Tibial artery (tissue), 4 donors: ENCODE measurements at places on chromosomes 1 and 21.
A peak's percentile ranks its signal among the peaks of the same experiment; 100 is the strongest.

DNA sequence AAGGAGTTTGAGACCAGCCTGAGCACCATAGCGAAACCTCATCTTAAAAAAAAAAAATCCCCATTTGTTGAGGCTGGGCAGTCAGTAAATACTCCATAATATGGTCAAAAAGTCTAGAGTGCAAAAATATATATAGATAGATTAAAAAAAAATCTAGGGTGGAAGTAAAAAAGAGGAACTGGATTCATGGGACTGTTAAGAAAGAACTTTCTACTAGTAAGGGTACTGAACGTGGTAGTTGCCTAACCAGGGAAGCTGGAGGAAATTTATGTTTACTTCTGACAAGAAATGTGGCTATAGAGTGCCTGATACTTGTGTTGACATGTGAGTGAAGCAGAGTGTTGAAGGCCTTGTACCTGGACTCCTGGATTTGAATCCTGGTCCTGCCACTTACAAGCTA, 265.9 kb upstream of the FAM78B start:
- no peak for DNase-seq
- no peak overlapping the region for H3K27ac ChIP-seq
- H3K4me1 ChIP-seq = no peaks in the 10 kb centered on the region
- no peak overlapping the region for H3K4me3 ChIP-seq
- H3K27me3 ChIP-seq = no peaks in the 10 kb centered on the region
- no peaks in the 10 kb centered on the region for H3K36me3 ChIP-seq

GRCh38 chr1:11373895-11374747, 101.1 kb downstream of the UBIAD1 start:
- H3K27me3 ChIP-seq = peaks cover 39% of the 10 kb centered on the region
- H3K36me3 ChIP-seq = no peaks in the 10 kb centered on the region
- no peak overlapping the region for H3K4me3 ChIP-seq
- no peak overlapping the region for H3K27ac ChIP-seq
- no peak for DNase-seq
- H3K4me1 ChIP-seq = no peaks in the 10 kb centered on the region

DNA sequence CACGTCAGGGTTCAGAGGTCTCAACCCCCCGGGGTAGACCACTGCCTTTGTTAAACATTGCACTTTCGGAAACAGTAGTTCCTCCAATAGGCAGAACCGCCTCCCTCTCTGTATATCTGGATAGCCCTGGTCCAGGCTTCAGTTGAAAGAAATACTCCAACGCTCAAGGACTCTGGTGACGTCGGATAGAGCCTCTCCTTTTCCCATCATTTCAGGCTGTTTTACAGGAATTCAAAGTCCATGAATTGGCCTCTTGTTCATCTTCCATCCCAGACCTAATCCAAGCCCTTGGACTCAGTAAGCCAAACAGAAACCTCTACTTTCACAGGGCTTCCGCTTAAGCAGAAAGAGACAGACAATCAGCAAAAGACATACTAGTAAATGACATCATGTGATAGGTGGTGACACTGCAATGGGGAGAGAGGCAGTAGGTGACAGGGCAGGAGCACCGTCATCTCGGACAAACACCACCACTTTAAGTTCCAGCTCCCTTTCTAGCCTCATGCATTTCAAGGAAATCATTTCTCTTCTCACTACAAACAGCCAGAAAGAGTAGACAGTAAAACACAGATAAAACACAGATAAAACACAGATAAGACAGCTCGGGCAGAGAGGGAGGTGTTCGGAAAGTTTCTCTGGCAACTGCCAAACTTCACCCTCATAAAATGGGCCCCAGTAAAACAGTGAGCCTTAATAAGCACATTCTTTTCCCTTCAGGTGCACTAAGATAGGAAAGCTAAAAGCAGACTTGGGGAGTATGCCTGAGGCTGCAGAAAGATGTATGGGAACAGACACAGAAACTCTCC, 2.3 kb upstream of the PLA2G2A start:
- no peaks in the 10 kb centered on the region for H3K36me3 ChIP-seq
- no peak overlapping the region for H3K4me3 ChIP-seq
- no peak overlapping the region for H3K27ac ChIP-seq
- H3K27me3 ChIP-seq = peaks cover 13% of the 10 kb centered on the region
- DNase-seq = no peak

- H3K4me1 ChIP-seq = peaks cover 12% of the 10 kb centered on the region
- no peak overlapping the region for H3K27ac ChIP-seq
- H3K27me3 ChIP-seq = no peaks in the 10 kb centered on the region
- H3K36me3 ChIP-seq = peaks cover 22% of the 10 kb centered on the region
- H3K4me3 ChIP-seq = no peak overlapping the region
Measured at GRCh38 chr21:38388203-38388602, 110.1 kb downstream of the ERG start.

GRCh38 chr21:43865540-43866259, 677 bp downstream of the AGPAT3 start:
- peak overlapping the region; percentile 83 for H3K27ac ChIP-seq
- peak overlapping the region; percentile 76 for H3K4me3 ChIP-seq
- no peaks in the 10 kb centered on the region for H3K36me3 ChIP-seq
- DNase-seq = no peak
- H3K27me3 ChIP-seq = no peaks in the 10 kb centered on the region

GRCh38 chr1:25608488-25609178, 8.0 kb upstream of the MAN1C1 start:
- H3K4me3 ChIP-seq = no peak overlapping the region
- no peaks in the 10 kb centered on the region for H3K4me1 ChIP-seq
- H3K27ac ChIP-seq = no peak overlapping the region
- peak; percentile 90 for DNase-seq

GRCh38 chr1:36871146-36871971, 163.0 kb downstream of the GRIK3 start:
- no peaks in the 10 kb centered on the region for H3K4me1 ChIP-seq
- no peak overlapping the region for H3K27ac ChIP-seq
- H3K4me3 ChIP-seq = no peak overlapping the region
- H3K27me3 ChIP-seq = no peaks in the 10 kb centered on the region
- no peaks in the 10 kb centered on the region for H3K36me3 ChIP-seq

DNA sequence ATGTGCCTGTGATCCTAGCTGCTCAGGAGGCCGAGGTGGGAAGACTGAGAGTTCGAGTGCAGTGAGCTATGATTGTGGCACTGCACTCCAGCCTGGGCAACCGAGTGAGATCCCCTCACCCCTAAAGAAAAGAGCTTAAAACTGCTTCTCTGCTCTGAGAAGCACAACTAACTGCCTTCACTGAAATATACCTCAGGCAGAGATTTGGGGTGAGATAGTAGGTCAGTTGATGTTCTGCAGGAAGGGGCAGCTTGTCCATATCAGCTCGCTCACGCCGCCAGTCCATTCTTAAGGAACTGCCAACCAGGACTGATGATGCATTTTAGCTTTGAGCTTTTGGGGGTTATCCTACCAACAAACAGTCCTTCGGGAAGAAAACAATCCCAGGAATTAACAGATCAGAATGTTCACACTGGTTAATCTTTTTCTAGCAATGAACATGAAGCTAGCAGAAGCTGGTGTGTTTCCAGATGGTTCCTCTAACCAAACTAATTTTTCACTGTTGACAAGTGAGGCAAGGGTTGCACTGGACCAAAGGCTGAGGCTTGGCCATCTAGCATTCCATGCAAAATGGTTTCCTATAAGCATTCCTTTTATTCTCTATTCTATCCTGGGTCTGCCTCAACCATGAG, 31.6 kb downstream of the LHX4 start:
- no peaks in the 10 kb centered on the region for H3K27me3 ChIP-seq
- H3K4me3 ChIP-seq = no peak overlapping the region
- DNase-seq = no peak
- no peaks in the 10 kb centered on the region for H3K4me1 ChIP-seq
- no peak overlapping the region for H3K27ac ChIP-seq

- H3K36me3 ChIP-seq = no peaks in the 10 kb centered on the region
- H3K4me1 ChIP-seq = no peaks in the 10 kb centered on the region
- DNase-seq = no peak
- no peak overlapping the region for H3K27ac ChIP-seq
- H3K27me3 ChIP-seq = no peaks in the 10 kb centered on the region
- H3K4me3 ChIP-seq = no peak overlapping the region
Measured at GRCh38 chr1:55402671-55403464, 187.7 kb upstream of the USP24 start.

DNA sequence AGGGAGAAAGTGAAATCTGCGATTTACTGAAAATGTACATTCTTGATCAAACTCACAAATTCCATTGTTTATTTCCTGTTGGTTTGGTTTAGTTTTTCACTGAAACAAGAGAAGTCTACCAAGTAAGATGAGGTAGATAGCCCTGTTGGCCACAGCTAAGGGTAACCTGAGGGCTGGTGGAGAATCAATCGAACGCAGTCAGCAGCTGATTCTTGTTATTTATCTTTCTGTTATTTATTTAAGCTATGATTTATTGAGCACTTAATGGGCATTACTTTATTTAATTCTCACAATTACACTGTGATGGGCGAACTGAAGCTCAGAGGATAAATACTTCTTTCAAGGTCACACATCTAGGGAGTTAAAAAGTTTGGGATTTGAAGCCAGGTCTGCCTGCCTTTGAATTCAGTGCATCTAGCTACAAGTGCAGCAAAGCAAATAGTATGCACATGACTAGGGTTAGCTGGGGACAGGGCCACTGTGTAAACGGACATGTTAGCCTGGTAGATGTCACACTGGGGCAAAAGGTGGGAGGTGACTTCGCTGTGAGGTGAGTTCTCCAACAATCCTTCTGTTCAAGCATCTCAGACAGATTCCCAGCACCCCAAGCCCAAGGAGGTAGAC, 106.5 kb upstream of the GADD45A start:
- peaks cover 8% of the 10 kb centered on the region for H3K4me1 ChIP-seq
- H3K27ac ChIP-seq = no peak overlapping the region
- no peak for DNase-seq
- H3K36me3 ChIP-seq = no peaks in the 10 kb centered on the region
- H3K27me3 ChIP-seq = no peaks in the 10 kb centered on the region
- no peak overlapping the region for H3K4me3 ChIP-seq

- H3K4me1 ChIP-seq = no peaks in the 10 kb centered on the region
- no peak for DNase-seq
- H3K27ac ChIP-seq = no peak overlapping the region
- no peaks in the 10 kb centered on the region for H3K27me3 ChIP-seq
- no peak overlapping the region for H3K4me3 ChIP-seq
Measured at GRCh38 chr1:233919786-233920185, 15.3 kb downstream of the SLC35F3 start.

GRCh38 chr1:25026304-25026703, 96.2 kb upstream of the RUNX3 start:
- H3K36me3 ChIP-seq = no peaks in the 10 kb centered on the region
- H3K4me1 ChIP-seq = no peaks in the 10 kb centered on the region
- H3K4me3 ChIP-seq = no peak overlapping the region
- H3K27ac ChIP-seq = no peak overlapping the region

DNA sequence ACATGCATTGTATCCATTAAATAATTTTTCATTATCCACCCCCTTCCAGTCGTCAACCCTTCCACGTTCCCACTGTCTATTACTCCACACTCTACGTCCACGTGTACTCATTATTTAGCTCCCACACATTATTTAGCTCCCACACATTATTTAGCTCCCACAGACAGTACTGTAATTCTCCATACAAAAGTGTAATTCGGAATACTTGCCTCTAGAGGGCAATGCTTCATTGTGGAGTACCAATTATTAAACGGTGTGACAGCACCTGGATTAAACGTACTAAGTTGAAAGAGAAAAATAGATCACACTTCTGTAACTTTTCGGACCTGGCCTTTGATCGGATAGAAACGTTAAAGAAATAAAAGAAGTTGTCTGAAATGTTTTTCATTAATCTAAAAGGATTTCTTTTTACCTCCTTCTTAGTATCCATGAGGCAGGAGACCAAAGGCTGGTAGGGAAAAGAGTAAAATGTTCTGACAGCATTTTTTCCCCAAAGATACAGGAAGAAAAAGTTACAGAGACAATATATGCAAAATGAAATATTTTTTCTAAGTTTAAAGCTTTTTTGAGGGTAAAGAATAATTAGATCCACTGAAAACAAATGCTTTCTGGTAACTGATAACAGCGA, 99.2 kb downstream of the LHX8 start:
- no peaks in the 10 kb centered on the region for H3K27me3 ChIP-seq
- H3K4me3 ChIP-seq = no peak overlapping the region
- H3K36me3 ChIP-seq = no peaks in the 10 kb centered on the region
